T-helper 17 cell (primary cell): ENCODE measurements at places on chromosomes 2 and 18.

- peak; percentile 15 for DNase-seq
Measured at GRCh38 chr2:46239847-46240181, 57.4 kb upstream of the EPAS1 start.

DNA sequence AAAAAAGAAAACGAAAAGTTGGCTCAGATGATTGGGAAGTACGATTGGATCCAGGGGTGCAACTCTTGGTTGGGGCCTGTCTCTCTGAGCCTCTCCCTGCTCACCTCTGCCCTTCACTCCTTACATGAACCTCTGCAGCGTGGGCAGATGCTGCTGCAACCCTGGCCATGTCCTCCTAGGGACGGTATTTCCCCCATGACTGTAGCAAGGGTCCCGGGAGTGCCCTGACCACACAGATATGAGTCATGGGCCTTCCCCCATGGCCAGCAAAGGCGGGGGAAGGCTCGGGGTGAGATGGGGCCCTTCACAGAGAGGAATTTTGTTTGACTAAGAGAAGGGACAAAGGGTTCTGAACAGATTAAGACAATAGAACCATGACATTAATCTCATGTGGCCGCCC is 129.0 kb downstream of the NCK2 start:
- DNase-seq = peak; percentile 36

DNA sequence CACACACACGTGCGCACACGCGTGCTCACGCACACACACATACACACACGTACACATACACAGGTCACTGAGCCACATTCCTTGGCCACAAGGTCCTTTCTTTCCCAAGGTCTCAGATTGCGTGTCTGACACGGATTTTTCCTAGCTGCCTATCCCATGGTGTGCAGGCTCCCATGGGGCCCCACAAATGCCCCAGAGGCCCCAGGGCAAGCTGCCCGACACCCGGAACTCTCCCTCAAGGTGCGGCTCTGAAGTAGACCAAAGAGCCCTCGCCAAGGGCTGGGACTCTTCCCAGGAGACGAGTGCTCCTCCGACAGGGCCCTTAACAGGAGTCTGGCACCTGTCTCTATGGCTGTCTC is 46.7 kb downstream of the SDC1 start:
- no peak for DNase-seq

DNA sequence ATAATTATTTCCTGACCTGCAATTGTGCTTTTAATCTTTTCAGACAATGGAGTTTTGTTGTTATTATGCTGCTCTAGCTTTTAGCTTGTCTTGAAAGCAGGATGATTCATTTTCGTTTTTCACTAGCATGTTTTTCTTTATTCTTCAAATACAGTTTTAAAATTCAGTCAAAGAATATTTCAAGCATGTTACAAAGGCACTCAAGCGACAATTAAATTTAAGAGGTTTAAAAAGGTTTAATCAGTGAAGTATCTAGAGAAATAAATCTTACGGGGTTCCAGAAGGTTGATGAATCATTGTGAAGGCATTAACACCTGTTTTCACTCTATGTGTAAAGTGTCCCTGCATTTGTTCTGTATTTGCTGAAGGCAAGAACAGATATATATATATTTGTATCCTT is 390.7 kb upstream of the TMEFF2 start:
- no peak for DNase-seq

DNA sequence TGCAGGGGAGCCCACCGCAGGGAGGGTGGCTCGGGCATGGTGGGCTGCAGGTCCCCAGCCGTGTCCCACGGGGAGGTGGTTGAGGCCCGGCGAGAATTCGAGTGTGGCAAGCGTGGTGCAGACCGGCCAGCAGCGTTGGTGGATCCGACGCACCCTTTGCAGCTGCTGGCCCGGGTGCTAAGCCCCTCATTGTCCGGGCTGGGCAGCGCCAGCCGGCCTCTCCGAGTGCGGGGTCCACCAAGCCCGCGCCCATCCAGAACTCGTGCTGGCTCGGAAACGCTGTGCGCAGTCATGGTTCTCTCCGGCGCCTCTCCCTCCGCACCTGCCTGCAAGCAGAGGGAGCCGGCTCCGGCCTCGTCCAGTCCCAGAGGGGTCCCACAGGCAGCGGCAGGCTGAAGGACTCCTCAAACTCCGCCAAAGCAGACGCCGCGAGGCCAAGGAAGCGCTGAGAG is 177.0 kb upstream of the SLC35G4 start:
- no peak for DNase-seq

GRCh38 chr2:233124421-233125080 is 64.4 kb downstream of the INPP5D start:
- DNase-seq = no peak

- no peak for DNase-seq
Measured at GRCh38 chr2:136510244-136510643, 255.1 kb upstream of the THSD7B start.
